ENCODE measurements at places on chromosomes 4 and X. TPM values are rescaled to one million over a fixed set of nuclear protein-coding genes. Genes with fewer than 3 reads are reported as not detected.

FRMD7 gene
- not detected for total RNA-seq

MAP3K15 gene
- 1.8 TPM for total RNA-seq

NPY2R gene
- not detected for total RNA-seq

ADRA2C gene
- total RNA-seq = 11.5 TPM

DMRTC1 gene
- not detected for total RNA-seq

PNCK gene
- 0.07 TPM for total RNA-seq

JADE3 gene
- total RNA-seq = 11.3 TPM

RAB9B gene
- total RNA-seq = 0.04 TPM

S100P gene
- total RNA-seq = 90.8 TPM

GUCY1A1 gene
- total RNA-seq = not detected

C4orf51 gene
- not detected for total RNA-seq

MAGEA11 gene
- not detected for total RNA-seq

MAGEB10 gene
- not detected for total RNA-seq

CT45A2 gene
- total RNA-seq = not detected

XG gene
- total RNA-seq = not detected

Measured in A549 treated with dexamethasone at 1 μM for 4 hours (cell line).